Glutamatergic neuron (in vitro differentiated cells): ENCODE measurements at places on chromosomes 1 and 21.
A peak's percentile ranks its signal among the peaks of the same experiment; 100 is the strongest.

GRCh38 chr1:206512851-206513180, 5.5 kb downstream of the RASSF5 start:
- DNase-seq = no peak

DNA sequence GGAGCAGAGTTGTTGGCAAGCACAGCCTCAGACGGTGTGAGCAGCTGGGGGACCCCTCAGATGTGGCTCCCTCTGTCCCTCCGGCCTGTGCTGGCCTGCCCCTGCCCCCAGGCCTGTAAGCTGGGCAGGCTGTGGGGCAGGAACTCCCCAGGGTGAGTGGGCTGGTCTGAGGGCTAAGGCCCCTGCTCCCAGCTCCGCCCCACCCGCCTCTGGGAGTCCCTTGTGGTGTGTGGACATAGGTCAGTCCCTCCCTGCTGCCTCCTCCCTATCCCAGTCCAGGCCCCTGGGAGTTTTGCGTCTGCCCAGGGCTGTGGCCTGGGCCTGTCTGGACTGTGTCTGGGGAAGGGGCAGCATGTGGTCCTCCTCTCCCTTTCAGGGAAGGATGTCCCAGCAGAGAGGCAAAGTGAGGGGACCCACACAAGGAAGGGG, 3.6 kb upstream of the VWA1 start:
- DNase-seq = peak; percentile 85

- DNase-seq = no peak
Measured at GRCh38 chr1:187938092-187938491, 1109.3 kb downstream of the PLA2G4A start.

GRCh38 chr21:45366476-45366875, 38.5 kb upstream of the COL18A1 start:
- no peak for DNase-seq

- DNase-seq = no peak
Measured at GRCh38 chr1:53781654-53782053, 42.7 kb upstream of the GLIS1 start.

- peak; percentile 46 for DNase-seq
Measured at GRCh38 chr1:7493711-7494454, 277.2 kb upstream of the VAMP3 start.

- DNase-seq = no peak
Measured at GRCh38 chr1:55526716-55527115, 311.6 kb upstream of the USP24 start.

- DNase-seq = no peak
Measured at GRCh38 chr1:15406614-15407559, 2.8 kb upstream of the EFHD2 start.

- DNase-seq = no peak
Measured at GRCh38 chr1:246773213-246773641, 49.0 kb downstream of the SCCPDH start.

DNA sequence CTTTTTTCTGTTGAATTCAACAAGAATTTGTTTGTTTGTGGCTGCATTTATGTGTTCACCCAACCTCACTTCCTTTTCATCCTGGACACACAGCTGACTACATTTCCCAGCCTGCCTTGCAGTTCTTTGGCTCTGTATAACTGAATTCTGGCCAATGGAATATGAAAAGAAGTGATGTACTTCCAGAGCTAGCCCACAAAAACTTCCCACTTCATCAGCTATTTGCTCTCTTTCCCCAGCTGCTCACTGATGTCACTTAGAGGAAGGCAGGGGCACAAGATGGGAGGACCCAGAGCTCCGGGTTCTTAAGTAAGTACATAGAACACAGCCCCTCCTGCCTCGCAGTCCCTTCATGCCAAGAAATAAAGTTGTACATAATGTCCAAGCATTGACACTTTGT, 235.0 kb upstream of the FGGY start:
- no peak for DNase-seq

GRCh38 chr1:46477153-46477929, 12.3 kb upstream of the DMBX1 start:
- peak; percentile 76 for DNase-seq

- no peak for DNase-seq
Measured at GRCh38 chr1:84776639-84777038, 86.4 kb upstream of the SSX2IP start.

DNA sequence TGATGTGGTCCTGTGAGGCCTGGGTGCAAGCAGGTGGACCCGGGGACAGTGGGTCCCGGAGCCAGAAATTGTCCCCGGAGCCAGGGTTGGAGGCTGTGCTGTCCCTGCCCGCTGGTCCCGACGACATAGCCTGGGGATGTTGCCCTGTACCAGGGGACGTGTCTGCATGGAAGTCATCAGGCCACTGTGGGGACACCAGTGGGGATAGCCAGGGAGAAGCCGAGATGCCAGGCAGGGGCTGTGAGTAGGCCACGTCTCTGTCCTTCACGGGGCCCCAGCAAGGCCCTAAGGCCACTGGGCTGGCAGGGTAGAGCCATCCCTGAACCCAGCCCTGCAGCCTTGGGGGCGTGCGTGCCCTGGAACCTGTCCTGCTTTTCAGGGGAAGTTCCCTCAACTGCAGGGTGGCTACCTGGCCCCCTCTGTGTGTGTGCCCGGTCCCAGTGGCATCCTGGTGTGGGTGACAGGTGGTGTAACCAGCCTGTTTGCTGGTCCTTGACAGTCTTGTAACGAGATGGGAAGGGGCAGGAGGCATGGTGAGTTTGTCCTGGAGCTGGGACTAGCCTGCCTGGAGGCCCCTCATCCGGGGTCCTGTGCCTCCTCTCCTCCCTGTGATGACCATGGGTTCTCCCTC, 73.2 kb downstream of the OBSCN start:
- no peak for DNase-seq

GRCh38 chr1:156378557-156378956, 9.5 kb downstream of the RHBG start:
- no peak for DNase-seq

DNA sequence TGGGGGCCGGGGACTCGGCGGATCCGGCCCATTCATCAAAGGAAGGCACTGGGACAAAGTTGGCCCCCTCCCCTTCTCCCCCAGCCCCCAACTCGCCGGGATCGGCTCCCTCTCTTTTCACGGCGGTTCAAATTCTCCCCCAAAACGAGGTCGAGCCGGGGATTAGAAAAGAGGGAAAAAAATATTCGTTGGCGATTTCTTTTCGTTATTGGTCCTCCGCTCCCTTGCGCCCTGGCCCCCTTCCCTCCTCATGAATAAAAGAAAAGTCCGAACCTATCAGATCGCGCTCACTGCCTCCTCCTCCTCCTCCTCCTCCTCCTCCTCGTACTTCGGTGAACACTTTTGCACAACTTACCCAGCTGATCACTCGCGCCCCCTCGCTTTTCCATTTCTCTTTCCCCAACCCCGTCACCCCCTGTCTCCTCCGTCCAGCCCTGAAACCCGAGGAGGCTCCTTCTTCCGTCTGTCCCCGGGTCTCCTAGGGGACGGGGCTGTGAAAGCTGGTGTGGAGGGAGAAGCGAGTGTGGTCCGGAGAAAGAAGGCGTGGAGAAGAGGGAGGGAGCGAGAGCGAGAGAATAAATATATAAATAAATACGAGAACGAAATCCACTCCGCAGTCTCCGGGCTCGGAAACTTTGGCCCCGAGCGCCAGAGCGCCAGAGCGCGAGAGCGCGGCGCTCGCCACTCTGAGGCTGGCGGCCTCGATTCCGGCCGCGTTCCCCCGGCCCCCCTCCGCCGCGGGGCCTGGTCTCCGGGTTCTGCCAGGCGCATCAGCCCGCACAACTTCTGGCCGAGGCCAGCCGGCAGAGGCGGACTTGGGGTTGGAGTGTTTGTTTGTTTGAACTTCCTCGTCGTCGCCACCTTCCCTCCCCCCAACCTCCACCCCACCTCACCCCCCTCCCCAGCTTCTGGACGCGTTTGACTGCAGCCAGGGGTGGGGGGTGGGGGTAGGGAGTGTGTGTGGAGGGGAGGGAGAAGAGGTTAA, at the start of gene PAX7:
PAX7 (plus strand) TSS at position 336 of the 985 bp plus-strand sequence. CDS start 758 bp downstream, outside the sequence.
- DNase-seq = no peak

- peak; percentile 36 for DNase-seq
Measured at GRCh38 chr1:17121881-17122280, 2.6 kb upstream of the PADI2 start.

DNA sequence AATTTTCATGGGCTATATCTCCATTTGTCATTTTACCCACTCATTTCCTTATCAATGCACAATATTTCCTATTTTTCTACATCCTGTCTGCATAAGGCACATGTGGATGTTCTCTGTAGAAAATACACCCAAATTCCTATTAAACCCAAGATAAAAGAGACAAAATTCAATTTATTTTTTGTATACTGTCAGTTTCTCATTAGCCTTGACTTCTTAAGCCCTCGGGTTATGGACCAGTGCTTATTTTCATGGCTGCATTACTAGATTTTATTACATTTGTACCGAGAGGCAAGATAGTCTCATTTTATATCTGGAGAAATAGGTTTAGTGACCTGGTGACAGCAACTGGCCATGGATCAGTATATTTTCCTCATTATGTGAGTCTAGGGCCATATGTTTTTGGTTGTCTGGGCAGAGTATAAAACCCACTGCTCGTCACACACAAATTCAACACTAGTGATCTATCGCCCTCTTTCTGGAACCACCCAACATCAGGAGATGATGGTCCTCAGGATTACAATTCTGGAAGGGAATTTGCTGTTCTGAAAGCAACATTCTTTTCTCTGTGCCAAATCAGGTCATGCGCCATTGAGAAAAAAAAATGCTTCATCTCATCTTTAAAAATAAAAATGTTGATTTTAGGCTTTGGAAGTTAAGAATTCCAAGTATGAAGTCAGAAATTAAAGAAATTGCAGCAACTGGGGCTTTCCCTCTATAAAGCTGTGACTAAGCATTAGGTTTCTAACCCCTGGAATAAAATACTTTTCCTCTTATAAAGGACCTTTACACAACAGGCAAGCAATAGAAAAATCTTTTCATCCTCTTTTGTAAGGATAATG, 81.4 kb downstream of the ASTN1 start:
- DNase-seq = no peak

- DNase-seq = no peak
Measured at GRCh38 chr1:91572044-91572443, 71.4 kb downstream of the CDC7 start.

GRCh38 chr1:33365560-33365997, 44.7 kb upstream of the A3GALT2 start:
- no peak for DNase-seq

DNA sequence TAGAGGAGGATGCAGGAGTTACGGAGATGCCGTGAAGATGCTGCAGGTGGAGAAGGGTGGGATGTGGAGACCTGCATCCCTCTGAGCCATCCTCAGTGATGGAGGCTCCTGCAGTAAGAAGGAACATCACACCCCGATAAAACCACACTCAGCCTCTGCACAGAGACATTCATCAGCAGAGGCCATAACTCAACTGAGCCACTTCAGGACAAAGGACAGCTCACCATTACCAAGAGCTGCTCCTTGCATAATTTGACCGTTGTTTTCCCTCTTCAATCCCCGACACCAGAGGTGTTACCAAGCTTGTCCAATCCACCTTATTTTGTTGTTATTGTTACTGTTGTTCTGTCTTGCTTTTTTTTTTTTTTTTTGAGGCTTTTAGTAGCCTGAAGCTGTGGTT, 543.9 kb downstream of the AJAP1 start:
- DNase-seq = no peak

DNA sequence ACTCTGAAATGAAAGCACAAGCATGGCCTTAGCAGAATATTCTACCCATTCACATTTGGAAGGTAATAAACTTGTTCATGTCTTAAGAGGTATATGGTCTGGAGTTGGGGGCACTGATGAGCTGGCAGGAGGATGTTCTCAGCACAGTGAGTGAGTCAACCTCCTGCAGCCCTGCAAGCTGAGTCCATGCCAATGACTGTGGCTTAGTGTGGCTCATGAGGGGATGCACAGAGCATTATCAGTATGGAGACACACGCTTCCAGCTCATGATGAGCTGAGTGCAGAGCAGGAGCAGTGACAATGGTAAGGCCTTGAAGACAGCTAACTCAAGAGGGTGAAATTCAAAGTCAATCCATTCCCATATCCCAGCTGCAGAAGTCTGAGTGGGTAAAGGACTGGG, 102.3 kb downstream of the TNFSF18 start:
- DNase-seq = no peak

DNA sequence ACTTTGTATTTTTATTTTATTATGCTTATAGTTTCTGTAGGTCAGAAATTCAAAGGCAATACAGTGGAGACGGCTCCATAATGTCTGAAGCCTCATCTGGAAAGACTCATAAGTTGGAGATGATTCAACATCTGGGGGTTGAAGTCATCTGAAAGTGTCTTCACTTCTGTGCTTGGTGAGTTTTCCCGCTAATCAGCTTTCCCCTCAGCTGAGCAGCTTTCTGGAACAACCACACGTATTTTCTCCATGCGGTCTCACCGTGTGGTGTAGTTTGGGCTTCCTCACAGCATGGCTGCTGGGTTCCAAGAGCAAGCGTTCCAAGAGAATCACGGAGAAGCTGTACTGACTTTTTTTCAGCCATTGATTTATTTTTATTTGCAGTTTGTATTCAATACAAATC, 7.6 kb upstream of the DDI2 start:
- DNase-seq = no peak

GRCh38 chr21:42545317-42545716, 31.7 kb downstream of the SLC37A1 start:
- no peak for DNase-seq

DNA sequence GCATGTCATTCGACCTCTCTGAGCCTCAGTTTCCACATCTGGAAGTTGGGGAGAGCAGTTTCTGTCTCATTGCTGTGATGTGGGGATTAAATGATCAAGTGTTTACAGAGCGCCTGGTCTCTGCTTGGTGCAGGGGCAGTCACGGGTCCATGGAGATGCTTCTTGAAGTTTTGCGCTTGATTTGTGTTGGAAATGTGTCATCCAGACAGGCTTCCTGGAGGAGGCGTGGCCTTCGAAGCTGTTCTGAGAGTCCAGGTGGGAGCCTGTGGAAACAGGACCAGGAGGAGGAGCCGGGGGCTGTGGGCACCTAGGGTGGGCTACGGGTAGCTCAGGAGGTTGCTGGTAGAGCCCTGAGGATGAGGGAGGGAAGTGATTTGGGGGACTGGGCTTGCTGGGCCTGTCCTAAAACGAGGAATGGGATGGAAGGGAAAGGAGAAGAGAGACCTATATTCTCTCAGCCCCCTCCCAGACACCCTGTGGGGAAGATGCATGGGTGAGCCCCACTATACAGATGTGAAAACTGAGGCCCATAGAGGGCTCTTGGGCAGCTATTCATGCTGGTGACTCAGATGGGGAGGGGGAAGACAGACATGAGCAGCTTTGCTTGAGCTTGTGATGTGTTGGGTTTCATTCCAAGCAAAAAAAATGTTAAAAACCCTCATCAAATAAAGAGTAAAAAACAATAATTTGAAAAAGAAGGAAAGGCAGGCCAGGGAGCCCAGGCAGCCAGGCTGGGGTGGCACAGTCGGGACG, 107.2 kb upstream of the WNT4 start:
- DNase-seq = no peak

DNA sequence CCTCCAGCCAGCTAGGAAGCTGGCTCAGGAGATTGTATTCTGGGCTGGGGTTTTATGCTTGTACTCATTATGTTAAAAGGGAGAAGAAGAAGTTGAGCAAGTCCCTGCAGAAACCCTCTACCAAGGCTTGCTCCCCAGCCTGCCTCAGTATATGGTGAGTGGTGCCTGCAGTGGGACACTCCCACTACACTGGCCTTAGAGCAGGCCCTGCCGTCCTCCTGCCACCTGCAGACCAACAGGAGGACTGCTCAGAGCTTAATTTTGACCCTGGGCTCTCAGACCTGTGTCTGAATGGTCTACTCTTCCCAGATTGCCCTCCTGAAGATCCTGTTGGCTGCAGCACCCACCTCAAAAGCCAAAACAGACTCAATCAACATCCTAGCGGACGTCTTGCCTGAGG, 13.0 kb downstream of the STRIP1 start:
- no peak for DNase-seq

GRCh38 chr1:178953034-178953433, 72.7 kb upstream of the FAM20B start:
- DNase-seq = no peak

GRCh38 chr1:228297242-228297641, 89.4 kb downstream of the OBSCN start:
- DNase-seq = no peak

- DNase-seq = no peak
Measured at GRCh38 chr1:78070210-78070609, 24.4 kb downstream of the GIPC2 start.
